ENCODE measurements at places on chromosomes 7 and 10.

DNA sequence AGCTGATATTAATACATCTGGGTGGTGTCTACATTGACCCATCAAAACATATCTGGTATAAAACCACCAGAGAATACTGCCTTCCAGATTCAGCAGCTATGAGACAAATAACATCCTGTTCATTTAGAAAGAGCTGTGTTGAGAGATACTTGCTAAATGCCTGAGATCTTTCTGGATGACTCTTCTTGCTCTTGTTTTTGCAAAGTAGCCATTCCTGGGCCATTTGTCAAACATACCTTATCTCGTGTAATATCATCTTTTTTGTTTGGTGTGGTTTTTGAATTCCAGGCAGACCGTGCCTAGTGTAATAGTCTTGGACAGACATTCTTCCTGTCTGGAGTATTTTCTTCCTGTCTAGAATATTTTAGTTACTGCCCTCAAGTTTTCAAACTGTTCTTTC, 74.7 kb upstream of the PRR15 start:
- DNase-seq, result no peak

DNA sequence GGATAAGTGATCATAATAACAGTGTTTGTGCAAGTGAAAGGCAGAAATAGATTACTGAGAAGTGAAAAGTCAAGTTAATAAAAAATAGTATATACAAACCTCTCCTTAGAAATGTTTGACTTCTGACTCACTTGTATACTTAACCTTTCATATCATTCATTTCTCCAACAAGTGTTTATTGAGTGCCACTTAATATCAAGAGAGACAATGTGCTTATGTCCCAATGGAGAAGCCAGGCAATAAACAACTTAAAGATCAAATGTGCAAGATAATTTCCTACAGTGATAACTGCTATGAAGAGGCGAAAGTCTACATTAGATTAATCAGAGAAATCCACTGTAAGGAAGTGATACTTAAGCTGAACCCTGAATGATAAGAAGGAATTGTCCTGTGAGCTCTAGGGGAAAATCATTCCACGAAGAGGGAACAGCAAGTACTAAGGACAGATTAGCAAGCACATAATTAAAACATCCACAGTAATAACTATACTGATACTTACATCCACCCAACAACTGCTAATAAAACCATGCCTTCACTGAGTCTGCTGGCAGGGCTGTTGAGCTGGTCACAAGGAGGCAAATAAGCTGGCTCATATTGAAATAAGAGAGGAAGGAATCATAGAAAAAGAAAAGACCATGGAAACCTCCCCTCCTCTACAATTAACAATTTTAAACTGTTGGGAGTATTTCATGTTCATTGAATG, 203.5 kb downstream of the CTNNA3 start:
- no peak for DNase-seq

DNA sequence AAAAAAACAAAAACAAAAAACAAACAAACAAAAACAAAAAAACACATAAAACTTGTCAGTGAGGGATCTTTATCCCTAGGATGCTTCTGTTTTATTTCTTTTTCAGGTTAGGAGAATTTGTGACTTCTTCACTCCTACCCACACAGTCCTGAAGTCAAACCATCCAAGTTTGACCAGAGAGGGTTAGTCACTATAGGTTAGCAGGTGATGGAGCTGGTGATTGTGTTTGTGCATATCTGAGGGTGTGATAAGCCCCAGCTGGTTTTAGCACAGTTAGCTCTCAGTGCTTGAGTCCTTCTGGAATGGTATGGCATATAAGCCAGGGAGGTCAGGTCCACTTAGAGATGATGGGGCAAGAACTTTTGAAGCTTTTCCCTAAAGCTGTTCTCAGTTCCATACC, 11.8 kb upstream of the IKZF1 start:
- DNase-seq, result no peak

GRCh38 chr7:2149672-2150444, 82.9 kb downstream of the MAD1L1 start:
- DNase-seq, result no peak

- DNase-seq, result no peak
Observed at GRCh38 chr7:115271332-115272235, 349.7 kb downstream of the MDFIC start.

DNA sequence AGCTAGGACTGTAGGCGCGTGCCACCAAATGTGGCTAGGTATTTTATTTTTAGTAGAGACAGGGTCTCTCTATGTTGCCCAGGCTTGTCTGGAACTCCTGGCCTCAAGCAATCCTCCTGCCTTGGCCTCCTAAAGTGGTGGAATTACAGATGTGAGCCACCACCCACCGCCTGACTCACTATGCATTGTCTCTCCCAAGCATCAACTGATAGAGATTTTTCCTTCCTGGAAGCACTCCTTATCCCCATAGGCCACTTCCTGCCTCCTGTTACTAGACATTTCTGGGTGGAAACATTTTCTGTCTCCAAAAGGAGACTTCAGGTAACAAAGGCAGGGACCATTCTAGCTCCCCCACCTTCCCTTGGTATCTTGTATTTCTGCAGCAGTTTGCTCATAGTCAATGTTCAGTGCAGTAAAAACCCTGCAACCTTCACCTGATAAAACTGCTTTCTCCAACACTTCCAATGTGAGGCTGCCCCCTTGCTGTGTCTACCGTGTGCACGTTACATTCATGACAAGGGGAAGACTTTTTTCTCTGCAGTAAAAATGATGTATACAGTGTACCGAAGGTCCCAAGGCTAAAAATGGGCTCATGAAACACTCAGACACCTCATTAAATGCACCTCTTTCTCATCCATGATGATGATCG, 84.9 kb downstream of the NHLRC2 start:
- no peak for DNase-seq

DNA sequence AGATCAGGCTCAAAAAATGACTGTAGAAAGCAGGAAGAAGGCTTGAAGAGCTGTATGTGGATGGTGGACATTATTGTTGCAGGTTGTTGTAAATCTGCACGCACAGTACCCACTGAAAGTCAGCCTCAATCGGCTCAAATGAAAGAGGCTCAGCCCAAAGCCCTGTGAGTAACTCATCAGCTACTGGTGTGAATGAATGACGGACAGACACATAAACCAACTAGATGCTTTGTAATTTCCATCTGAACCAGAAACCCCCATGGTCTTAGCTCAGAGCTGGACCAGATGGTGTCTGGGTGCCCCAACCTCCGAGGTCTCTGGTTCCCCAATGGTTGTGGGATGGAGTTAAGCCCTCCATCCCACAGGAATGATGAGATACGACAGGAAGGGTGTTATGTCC, 7.4 kb downstream of the CALN1 start:
- DNase-seq, result no peak

- DNase-seq, result peak; percentile 89
Observed at GRCh38 chr10:101843032-101844021, at the start of gene KCNIP2. TSS of gene KCNIP2 (minus strand) at chr10:101843800. CDS start at chr10:101843568, 232 bp downstream.

DNA sequence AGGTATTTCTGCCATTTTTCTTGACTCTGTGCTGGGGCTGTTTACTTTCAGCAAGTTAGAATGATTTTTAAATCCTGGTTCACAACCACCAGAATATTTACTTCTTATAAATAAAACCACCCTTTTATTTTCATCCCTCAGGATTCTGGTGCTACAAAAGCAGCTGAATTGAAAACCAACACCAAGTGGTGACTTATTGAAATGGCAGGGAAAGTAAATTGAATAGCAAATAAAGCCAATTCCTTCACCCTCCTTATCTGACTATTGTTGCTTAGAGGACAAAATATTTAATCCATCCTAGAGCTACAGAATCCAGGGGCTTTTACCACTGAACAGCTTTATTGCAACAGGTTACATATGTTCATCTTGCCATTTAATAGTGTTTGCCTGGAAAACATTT, 828.6 kb upstream of the GHITM start:
- no peak for DNase-seq

DNA sequence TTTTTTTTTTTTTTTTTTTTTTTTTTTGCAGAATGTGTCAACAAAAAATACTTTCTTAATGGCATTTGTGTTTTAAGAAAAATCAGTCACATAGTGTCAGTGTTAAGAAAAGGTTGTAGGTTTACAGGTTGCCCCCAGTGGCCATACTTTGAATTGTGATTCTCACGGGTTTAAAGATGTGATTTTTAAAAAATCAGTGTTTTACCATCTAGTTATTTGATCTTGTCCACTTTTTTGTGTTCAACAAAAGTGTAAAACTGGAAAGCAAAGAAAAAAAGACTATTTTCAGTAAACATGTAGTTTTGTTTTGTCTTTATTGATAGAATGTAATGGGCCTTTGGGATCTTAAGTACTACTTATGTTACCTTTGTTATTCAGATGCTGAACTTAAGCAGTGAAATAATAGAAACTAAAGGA, 25.7 kb downstream of the SUV39H2 start:
- no peak for DNase-seq
